K562 (cell line): ENCODE measurements at places on chromosomes 4 and X. TPM values are rescaled to one million over a fixed set of nuclear protein-coding genes. Genes with fewer than 3 reads are reported as not detected.
A peak's percentile ranks its signal among the peaks of the same experiment; 100 is the strongest.

DNA sequence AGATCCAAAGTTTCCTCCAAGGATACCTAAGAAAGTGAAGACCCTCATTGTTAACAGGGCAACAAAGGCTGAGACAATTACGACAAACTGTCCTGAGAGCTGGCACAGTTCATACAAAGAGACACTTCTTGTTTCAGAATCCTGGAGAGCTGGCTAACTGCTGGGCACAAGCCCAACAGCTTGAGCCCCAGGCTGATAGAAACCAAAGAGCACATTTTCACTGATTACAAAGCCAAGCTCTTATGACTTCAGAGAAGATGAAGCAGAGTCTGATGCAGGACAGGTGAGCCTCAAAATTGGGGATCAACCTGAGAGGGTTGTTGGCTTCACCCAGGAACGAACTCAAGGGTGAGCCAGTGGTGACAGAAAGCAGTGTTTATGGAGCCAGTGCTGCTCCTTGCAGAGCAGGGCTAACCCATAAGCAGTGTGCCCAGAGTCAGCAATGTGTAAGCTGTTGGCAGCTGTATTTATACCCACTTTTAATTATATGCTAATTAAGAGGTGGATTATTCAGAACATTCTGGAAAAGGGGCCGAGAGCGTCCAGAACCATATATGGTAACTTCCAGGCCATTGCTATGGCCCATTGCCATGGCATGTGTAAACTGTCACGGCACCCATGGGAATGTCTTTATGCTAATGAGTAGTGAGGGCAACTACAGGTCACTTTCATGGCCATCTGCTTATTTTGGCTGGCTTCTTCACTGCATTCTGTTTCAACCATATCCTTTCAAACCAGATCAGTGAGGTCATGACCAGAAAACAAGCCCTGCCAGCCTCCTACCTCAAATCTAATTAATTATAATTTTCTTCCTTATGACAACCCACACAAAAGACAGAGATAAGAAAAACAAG, 183.7 kb downstream of the EVC2 start:
- no peak overlapping the region for H3K27ac ChIP-seq
- no peak for DNase-seq
- no peaks in the 10 kb centered on the region for H3K4me1 ChIP-seq
- H3K27me3 ChIP-seq = no peaks in the 10 kb centered on the region
- H3K36me3 ChIP-seq = no peaks in the 10 kb centered on the region

Gene PPEF2
- total RNA-seq = not detected in 2 replicates

Gene DOK7
- not detected in 2 replicates for total RNA-seq

DNA sequence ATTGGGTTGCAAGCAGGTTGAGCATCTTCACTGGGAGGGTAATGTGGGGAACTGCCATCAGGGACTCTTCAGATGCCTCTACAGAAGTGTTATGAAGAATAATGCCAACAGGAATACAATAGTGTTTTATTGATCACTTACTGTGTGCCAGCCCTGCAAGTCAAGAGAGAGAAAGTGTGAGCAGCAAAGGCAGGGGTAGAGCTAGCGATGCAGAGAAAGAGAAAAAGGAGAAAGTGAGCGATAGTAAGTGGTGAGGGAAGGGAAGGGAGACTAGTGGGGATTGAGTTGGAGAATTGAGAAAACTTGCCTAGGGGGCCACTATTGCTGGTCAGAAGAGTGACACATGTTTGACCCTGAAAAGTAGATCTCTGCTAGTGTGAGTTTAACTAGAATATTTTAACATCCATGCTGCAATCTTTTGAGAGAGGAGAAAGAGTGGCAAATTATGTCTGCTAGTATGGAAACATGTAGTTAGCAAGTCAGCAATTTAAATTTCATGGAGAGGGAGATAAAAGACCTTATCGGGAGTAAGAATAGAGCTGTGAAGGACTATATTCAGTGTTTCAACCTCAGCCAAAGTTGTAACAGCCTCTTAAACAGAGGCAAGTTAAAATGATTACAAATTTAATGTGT, 12.2 kb downstream of the AFF1 start:
- no peaks in the 10 kb centered on the region for H3K27me3 ChIP-seq
- no peak overlapping the region for H3K4me3 ChIP-seq
- peak overlapping the region; percentile 34; the same call in 1 of the 3 replicates for H3K27ac ChIP-seq
- peaks cover 18% of the 10 kb centered on the region; the same call in 1 of the 3 replicates for H3K36me3 ChIP-seq
- H3K4me1 ChIP-seq = peaks cover 9% of the 10 kb centered on the region

- no peak overlapping the region for H3K4me3 ChIP-seq
- no peak for DNase-seq
- peaks cover 17% of the 10 kb centered on the region for H3K27me3 ChIP-seq
- no peak overlapping the region for H3K27ac ChIP-seq
- H3K4me1 ChIP-seq = no peaks in the 10 kb centered on the region
Measured at GRCh38 chrX:10121787-10122186, 35.0 kb upstream of the CLCN4 start.

- H3K4me3 ChIP-seq = no peak overlapping the region
- DNase-seq = no peak
- H3K27me3 ChIP-seq = no peaks in the 10 kb centered on the region
Measured at GRCh38 chrX:79176028-79176427, 31.5 kb downstream of the GPR174 start.

GRCh38 chr4:130563185-130563888, 1467.4 kb downstream of the C4orf33 start:
- H3K4me1 ChIP-seq = no peaks in the 10 kb centered on the region
- H3K4me3 ChIP-seq = no peak overlapping the region
- H3K36me3 ChIP-seq = no peaks in the 10 kb centered on the region
- DNase-seq = no peak
- H3K27me3 ChIP-seq = no peaks in the 10 kb centered on the region

Gene PARM1
- 0.07 and 0.09 TPM in 2 replicates for total RNA-seq

GRCh38 chr4:138595731-138596460, 353.7 kb upstream of the SLC7A11 start:
- H3K4me1 ChIP-seq = no peaks in the 10 kb centered on the region
- no peak for DNase-seq
- no peaks in the 10 kb centered on the region for H3K36me3 ChIP-seq
- no peak overlapping the region for H3K4me3 ChIP-seq
- H3K27me3 ChIP-seq = no peaks in the 10 kb centered on the region

DNA sequence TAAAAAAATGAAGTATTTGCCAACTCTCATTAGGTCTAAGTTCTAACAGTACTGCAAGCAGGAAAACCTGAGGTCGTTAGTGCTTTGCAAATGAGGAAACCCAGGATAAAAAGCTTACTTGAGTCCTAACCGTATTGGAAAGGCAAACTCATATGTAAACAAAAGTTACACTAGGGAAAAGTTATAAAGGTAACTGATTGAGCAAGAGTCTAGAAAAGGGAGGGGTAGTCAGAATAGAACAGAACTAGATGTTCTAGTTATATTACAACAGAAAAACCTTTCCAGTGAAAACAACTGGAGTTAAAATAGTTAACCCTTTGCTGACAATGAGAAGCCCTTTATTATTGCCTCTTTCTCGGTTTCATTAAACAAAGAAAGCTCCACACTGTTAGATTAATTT, 66.4 kb upstream of the MAOA start:
- H3K36me3 ChIP-seq = no peaks in the 10 kb centered on the region
- H3K27ac ChIP-seq = no peak overlapping the region
- H3K4me1 ChIP-seq = no peaks in the 10 kb centered on the region
- no peak for DNase-seq
- no peaks in the 10 kb centered on the region for H3K27me3 ChIP-seq

Gene SLC9B1
- 0.42 and 0.78 TPM in 2 replicates for total RNA-seq

DNA sequence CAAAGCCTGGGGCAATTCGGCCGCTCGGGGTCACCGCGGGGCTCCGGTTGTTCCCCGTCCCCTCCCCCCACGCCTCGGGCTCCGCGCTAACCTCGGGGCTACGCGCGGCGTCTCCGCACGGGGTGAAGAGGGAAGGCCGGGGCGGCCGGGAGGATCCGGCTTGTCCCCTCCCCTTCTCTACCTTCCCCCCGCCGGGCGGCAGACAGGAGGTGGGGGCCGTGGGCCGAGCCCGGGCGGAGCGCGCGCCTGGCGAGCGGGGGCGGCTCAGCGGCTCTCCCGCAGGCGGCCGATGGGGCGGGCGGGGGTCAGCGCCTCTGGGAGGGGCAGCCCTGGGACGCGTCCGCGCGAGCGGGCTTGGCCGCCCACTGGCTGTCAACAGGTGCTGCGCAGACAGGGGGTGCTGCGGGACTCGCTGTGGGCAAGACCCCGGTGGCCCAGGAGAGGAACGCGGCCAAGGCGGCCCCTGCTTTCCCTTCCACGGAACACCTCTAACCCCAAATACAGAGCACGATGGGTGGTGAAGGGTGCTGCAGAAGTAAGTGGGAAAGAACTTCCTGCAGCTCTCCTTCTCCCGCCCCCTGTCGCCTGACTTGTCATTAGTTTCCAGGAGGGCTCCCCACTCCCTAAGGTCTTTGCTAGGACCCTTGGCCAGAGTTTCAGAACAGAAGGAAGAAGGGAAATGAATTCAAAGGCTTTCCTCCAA, at the start of gene PDGFC:
PDGFC (minus strand) TSS at position 124 of the 703 bp plus-strand sequence. CDS start 896 bp downstream, outside the sequence.
- no peak within 1 kb of the TSS for H3K4me3 ChIP-seq
- no peaks in the 10 kb centered on the region for H3K27me3 ChIP-seq
- peak; percentile 12 for DNase-seq

GRCh38 chr4:98573791-98574190, 84.6 kb downstream of the TSPAN5 start:
- no peaks in the 10 kb centered on the region for H3K4me1 ChIP-seq
- H3K27ac ChIP-seq = no peak overlapping the region
- no peak overlapping the region for H3K4me3 ChIP-seq
- no peak for DNase-seq

Gene CITED1
- total RNA-seq = 4.6 and 4.7 TPM in 2 replicates

- no peak overlapping the region for H3K27ac ChIP-seq
- no peak overlapping the region for H3K4me3 ChIP-seq
- no peaks in the 10 kb centered on the region; the same call in 1 of the 2 replicates for H3K4me1 ChIP-seq
- DNase-seq = no peak
- H3K36me3 ChIP-seq = no peaks in the 10 kb centered on the region
- H3K27me3 ChIP-seq = peaks cover 28% of the 10 kb centered on the region
Measured at GRCh38 chr4:4641661-4642495, 100.0 kb upstream of the STX18 start.

GRCh38 chr4:55807556-55807955, 12.0 kb upstream of the EXOC1L start:
- H3K4me3 ChIP-seq = no peak overlapping the region
- no peaks in the 10 kb centered on the region for H3K36me3 ChIP-seq
- H3K27ac ChIP-seq = no peak overlapping the region

DNA sequence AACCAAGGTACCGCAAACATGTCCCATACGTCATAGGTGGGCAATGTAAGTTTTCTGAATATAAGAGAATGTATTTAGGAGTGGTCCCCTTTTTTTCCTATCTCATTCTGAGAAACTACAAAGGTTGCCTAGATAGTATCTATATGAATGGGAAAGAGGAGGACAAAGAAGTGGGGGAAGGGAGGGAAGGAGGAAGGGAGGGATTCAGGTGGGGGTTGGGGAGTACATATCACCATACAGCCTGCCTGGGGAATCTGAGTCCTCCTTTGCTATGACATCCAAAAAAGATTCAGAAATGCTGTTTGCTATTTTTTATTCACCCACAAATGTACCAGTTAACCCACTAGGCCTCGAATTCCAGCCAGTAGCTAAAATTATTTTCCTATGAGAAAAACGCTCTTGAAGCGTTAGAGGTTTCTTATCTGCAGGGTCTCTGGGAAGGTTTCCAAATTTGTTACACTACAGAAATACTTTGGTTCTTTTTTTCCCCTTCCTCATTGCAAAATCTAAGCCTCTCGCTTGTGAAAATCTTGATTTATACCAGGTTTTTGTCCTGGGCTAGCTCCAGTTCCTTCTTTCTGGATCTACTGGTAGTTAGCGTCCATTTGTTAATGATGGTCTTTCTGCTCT, 212.9 kb downstream of the NSUN7 start:
- H3K36me3 ChIP-seq = no peaks in the 10 kb centered on the region
- no peaks in the 10 kb centered on the region for H3K27me3 ChIP-seq
- no peak for DNase-seq
- no peaks in the 10 kb centered on the region for H3K4me1 ChIP-seq
- no peak overlapping the region for H3K4me3 ChIP-seq

DNA sequence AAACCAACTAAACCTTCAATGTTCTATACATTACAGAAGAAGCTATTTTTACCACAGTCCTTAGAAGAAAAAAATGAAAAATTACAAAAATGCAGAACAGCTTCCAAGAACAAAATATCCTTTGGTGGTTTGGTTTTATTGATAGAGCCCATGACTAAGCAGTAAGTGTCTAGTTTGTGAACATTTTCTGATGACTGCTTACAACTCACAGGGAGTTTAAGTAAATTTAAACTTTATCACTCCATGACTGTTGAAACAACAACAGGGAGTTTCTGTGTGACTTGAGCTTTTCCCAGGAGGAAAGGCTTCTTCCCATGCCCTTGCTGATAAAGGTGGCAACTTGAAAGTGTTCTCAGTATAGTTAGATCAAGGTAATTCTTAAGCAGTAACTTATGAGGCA, 2.9 kb downstream of the PF4 start:
- DNase-seq = no peak
- H3K27ac ChIP-seq = peak overlapping the region; percentile 38; the same call in 2 of the 3 replicates
- H3K4me3 ChIP-seq = no peak overlapping the region

Gene EFHC2
- 2.0 and 2.6 TPM in 2 replicates for total RNA-seq

Gene CPLX1
- 2.1 and 3.3 TPM in 2 replicates for total RNA-seq

DNA sequence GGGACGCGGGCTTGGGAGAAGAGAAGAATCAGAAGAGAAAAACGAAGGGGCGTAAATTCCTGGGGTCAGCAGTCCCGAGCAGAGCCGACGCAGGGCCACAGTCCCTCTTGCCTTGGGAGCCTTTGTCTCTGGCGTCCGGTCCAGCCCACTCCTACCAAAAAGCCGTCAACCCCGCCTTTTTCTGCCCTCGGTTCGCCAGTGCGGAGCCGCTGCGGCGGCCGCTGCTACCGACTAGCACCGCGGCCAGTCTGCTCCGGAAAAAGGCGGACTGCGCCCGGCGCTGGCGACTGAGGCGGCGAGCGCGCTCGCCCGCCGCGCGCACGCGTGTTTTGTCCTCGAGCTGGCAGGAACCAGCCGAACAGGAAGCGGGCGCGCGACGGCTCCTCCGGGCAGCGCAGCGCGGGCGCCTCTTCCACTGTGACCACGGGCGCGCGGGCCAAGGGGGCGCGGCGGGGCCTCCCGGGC, 502 bp downstream of the HNRNPDL start:
- peaks cover 54% of the 10 kb centered on the region for H3K36me3 ChIP-seq
- DNase-seq = no peak
- H3K4me1 ChIP-seq = peaks cover 26% of the 10 kb centered on the region
- no peaks in the 10 kb centered on the region for H3K27me3 ChIP-seq
- H3K27ac ChIP-seq = peak overlapping the region; percentile 99

Gene CABS1
- not detected in 2 replicates for total RNA-seq

Gene STAP1
- 1.2 and 1.3 TPM in 2 replicates for total RNA-seq

DNA sequence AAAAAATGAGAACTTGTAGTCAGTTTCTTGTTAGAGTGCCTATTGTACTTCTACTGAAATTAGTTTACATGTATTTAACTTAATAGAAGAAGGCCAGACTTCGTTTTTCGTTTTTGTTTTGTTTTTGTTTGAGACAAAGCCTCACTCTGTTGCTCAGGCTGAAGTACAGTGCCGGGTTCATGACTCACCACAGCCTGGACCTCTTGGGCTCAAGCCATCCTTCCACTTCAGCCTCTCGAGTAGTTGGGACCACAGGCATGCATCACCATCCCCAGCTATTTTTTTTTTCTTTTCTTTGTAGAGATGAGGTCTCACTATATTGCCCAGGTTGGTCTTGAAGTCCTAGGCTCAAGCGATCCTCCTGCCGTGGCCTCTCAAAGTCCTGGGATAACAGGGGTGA, 793.9 kb downstream of the ADGRL3 start:
- H3K4me1 ChIP-seq = no peaks in the 10 kb centered on the region
- DNase-seq = no peak
- no peaks in the 10 kb centered on the region for H3K36me3 ChIP-seq
- no peak overlapping the region for H3K27ac ChIP-seq
- no peaks in the 10 kb centered on the region for H3K27me3 ChIP-seq

GRCh38 chr4:171524903-171525302, 288.3 kb upstream of the GALNTL6 start:
- no peaks in the 10 kb centered on the region for H3K36me3 ChIP-seq
- H3K4me3 ChIP-seq = no peak overlapping the region
- no peak for DNase-seq
- H3K27me3 ChIP-seq = no peaks in the 10 kb centered on the region
- H3K27ac ChIP-seq = no peak overlapping the region
- H3K4me1 ChIP-seq = no peaks in the 10 kb centered on the region
